Endothelial cell of coronary artery (primary cell): ENCODE measurements at places on chromosomes 4 and X. TPM values are rescaled to one million over a fixed set of nuclear protein-coding genes. Genes with fewer than 3 reads are reported as not detected.

The OPHN1 gene
- total RNA-seq, result 6.7 and 8.9 TPM in 2 replicates

The RTL9 gene
- total RNA-seq, result not detected in 2 replicates

The CT45A2 gene
- total RNA-seq, result not detected in 2 replicates

The CT45A3 gene
- not detected in 2 replicates for total RNA-seq

The SPON2 gene
- 0.09 and 1.6 TPM in 2 replicates for total RNA-seq

The RS1 gene
- total RNA-seq, result not detected in 2 replicates

The OTOP1 gene
- not detected in 2 replicates for total RNA-seq

The GC gene
- not detected in 2 replicates for total RNA-seq

The GPC3 gene
- total RNA-seq, result not detected in 2 replicates

The PCSK1N gene
- total RNA-seq, result not detected in 2 replicates

The HS3ST1 gene
- 0.56 and 1.8 TPM in 2 replicates for total RNA-seq

The NDNF gene
- not detected in 2 replicates for total RNA-seq

The FAM236A gene
- total RNA-seq, result not detected in 2 replicates

The NPY2R gene
- total RNA-seq, result not detected in 2 replicates

The RP2 gene
- 21.9 and 30.0 TPM in 2 replicates for total RNA-seq

The DACH2 gene
- not detected in 2 replicates for total RNA-seq

The CYBB gene
- not detected in 2 replicates for total RNA-seq

The PTCHD1 gene
- under 0.01 TPM in 1 of 2 replicates, not detected in the other for total RNA-seq

The VCX3B gene
- total RNA-seq, result not detected in 2 replicates

The ADGRG4 gene
- total RNA-seq, result under 0.01 TPM in 1 of 2 replicates, not detected in the other

The NDP gene
- 0.19 and 1.3 TPM in 2 replicates for total RNA-seq

The CENPU gene
- total RNA-seq, result 7.1 and 23.0 TPM in 2 replicates

The GLRA3 gene
- total RNA-seq, result not detected in 2 replicates

The CCDC158 gene
- under 0.01 TPM in 1 of 2 replicates, not detected in the other for total RNA-seq

The TREX2 gene
- total RNA-seq, result 2.8 and 3.7 TPM in 2 replicates

The PAGE4 gene
- not detected in 2 replicates for total RNA-seq

The CFP gene
- 0.56 and 0.81 TPM in 2 replicates for total RNA-seq

The SMIM31 gene
- not detected in 2 replicates for total RNA-seq

The RTL3 gene
- total RNA-seq, result under 0.01 TPM in 1 of 2 replicates, not detected in the other

The F11 gene
- not detected in 2 replicates for total RNA-seq

The SFRP2 gene
- not detected in 2 replicates for total RNA-seq

The MID1IP1 gene
- total RNA-seq, result 16.3 and 17.8 TPM in 2 replicates

The NUP62CL gene
- not detected in 2 replicates for total RNA-seq

The SASH3 gene
- total RNA-seq, result not detected in 2 replicates
